ENCODE measurements at places on chromosomes 1 and 21.

DNA sequence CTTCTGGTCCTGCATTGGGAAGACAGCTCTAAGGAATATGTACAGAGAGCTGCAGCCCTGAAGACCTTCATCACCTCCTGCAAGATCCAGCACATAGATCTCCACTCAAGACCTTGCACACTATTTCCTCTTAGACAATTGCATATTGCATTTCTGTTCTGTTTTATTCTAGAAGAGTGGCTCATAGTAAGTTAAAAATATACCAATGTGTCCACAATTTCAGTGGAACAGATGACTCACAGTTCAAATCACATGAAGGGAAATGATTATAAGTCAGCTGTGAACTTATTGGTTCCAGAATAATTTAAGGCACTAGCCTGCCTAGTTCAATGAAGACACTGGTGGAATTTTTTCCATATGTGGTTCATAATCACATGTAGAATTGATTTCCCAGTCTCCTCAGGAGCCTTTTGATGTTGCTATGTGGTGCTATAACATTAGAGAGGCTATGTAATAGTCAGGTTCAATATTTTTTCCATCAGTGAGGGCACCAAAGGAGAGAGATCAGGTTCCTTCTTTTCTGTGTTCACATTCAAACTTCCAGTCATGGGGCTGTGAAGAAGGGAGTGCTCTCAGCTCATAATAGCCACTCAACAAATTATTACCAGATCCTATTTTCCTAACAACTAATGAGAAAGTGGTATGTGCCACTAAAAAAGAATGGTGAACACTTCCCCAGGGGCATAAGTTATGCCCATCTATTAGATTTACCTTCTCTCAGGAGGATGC, 9.8 kb upstream of the AK5 start:
- DNase-seq = no peak

- no peak for DNase-seq
Measured at GRCh38 chr1:205499789-205500188, 4.7 kb upstream of the CDK18 start.

GRCh38 chr1:94240822-94241221, 3.4 kb upstream of the ARHGAP29 start:
- no peak for DNase-seq

DNA sequence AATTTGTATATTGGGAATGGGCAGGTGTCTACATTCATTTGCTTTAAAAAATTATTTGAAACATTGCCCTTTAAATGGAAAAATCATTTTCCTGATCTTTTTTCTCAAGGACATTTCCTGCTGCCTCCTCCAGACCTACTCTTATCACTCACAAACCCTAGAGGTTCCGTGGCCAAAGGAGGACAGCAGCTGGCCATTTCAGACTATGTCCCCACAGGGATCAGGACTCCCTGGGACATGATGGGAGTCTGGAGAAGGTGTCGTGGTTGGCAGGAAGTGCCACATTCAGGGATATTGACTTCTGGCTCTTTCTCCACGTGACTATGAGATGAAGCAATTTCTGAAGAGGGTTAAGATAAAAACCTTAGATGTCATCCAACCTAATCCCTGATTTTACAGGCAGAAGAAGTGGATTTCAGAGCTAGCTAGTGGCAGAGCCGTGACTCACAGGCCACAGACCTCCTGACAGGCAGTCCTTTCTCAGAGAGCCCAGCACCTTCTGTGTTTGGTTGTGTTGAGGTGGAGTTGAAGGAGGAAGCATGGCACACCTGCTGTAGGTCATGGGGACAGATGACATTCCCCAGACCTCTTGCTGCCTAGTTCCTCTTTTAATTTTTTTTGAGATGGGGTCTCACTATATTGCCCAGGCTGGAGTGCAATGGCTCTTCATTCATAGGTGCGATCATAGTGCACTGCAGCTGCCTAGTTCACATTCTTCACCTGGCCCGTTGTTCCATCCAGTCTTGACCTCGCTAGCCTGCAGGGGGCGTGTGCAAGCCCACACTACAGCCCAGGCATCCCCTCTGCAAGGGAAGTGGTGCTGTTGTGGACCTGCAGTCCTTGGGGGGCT, 25.5 kb upstream of the IL10 start:
- no peak for DNase-seq

DNA sequence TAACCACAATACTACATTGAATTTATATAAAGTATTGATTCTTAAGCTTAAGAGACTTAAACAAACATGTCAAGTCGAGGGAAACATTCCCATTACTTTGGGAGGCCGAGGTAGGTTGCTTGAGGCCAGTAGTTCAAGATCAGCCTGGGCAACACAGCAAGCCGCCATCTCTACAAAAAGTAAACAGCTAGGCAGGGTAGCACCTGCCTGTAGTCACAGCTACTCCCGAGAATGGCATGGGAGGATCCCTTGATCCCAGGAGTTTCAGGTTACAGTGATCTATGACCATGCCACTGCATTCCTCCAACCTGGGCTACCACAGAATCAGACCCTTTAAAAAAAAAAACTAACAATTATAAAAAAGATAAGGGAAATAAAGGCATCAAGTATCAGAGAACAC, 50.4 kb downstream of the EIF4G3 start:
- no peak for DNase-seq

DNA sequence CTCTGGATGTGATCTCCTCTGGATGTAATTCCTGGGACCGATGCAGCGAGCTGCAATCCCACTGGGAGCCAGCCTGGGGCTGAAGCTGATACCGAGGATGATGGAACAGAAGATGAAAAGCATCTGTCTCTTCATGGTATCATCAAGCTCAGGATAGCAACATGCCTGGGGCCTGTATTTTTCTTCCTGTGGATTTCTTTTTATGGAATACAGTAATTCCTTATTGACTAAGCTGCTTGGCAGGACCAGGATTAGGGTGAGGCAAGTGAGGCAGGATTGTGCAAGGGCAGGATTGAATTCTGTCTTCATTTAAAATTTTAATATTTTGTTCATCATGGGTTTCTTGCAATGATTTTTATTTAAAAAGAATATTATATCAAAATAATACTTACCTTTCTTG, 86.6 kb downstream of the SLC25A24 start:
- no peak for DNase-seq

- DNase-seq = no peak
Measured at GRCh38 chr1:47280142-47280541, 33.8 kb downstream of the STIL start.

DNA sequence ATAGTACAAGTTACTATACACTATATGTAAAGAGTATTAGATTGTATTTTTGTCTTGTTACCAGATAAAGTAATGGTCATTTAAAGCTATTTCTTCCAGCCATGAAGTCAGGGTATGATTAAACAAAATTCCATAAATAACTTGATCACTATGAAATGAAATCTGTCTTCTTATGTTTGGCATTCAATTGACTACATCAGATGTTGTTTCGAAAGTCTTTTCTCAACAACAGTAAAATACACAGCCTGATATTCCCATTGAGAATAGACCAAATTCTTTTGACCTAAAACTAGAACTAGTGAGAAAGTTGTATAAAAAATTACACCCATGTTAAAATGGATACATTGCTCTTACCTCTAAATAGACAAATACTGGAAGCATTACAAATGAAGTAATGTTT, 134.6 kb upstream of the ADAMTS5 start:
- no peak for DNase-seq

DNA sequence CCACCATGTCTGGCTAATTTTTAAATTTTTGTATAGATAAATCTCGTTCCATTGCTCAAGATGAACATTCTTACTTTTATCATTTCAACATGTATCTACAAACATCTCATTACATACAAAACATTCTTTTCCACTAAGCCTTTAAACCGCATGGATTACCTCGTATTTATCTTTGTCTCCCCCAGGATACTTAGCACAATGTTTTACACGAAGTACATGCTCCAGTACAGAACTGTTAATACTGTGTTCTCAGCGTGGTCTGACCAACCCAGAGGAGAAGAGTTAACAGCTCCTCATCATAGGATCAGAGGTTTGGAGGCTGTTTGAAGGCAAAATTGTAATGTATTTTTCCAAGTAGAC, 7.4 kb downstream of the PIK3C2B start:
- no peak for DNase-seq

DNA sequence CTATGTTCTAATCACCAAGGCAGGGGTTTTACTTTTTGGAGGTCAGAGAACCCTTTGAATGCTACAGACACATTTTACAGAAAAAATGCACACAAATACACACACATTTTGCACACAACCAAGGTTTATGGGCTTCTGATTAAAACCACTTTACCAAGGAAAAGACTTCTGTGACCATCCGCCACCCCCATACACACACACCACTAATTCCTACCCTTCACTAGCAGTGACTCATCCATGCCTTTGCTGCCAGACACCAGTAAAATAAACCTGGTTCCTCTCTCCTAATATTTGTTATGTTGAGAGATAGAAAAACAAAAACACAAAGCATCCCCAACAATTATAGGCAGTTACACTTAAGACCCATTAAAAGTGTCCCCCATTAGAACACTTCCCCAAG, 12.9 kb downstream of the PIGM start:
- no peak for DNase-seq

DNA sequence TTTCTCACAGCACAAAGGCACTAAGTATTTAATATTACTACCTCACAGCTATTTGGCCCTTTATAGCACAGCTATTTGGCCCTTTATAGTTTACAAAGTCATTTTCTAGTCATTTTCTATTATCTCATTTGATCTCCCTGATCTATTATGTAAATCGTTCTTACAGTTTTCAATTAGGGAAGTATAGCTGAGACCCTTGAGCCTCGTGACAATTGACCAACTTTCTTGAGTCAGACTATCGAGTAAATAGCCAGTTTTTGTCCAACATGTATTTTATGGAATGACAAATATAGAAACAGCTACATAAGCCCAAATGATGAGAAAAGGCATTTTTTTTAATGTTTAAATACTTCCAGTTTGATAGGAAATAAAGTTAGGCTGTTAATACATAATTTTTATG, 7.0 kb upstream of the ANGPTL1 start:
- no peak for DNase-seq

- DNase-seq = no peak
Measured at GRCh38 chr1:110086961-110087360, 16.5 kb upstream of the ALX3 start.

DNA sequence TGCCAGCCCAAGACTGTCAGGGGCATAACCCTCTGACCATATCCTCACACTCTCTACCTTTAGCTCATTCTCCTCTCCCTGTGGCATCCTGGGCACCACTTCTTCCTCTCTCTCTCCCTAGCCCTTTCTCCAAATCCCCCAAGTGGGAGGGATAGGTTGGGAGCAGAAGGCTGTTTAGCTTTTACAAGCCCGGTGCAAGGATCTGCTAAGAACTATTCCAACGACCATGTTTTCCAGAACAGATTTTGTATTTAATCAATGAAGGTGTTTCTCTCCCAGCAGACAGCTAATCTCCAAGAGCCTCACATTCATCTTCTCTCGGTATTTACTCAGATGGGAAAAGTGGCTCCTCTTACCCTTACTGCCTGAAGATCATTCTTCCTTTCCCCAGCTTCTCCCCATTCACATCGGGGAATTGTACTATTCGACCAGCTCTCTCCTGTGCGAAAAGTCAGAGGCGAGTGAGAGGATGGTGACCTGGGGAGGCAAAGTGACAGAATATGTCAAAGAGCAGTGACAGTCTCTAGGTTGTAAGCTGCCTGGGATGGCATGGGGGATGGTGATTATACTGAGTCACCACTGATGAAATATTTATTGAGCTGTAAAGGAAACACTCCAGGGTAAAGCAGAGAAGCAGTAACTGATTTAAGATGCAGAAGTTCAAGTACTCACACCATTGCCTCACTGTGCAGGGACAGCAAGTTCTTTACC, 47.0 kb upstream of the RBM15 start:
- DNase-seq = no peak

DNA sequence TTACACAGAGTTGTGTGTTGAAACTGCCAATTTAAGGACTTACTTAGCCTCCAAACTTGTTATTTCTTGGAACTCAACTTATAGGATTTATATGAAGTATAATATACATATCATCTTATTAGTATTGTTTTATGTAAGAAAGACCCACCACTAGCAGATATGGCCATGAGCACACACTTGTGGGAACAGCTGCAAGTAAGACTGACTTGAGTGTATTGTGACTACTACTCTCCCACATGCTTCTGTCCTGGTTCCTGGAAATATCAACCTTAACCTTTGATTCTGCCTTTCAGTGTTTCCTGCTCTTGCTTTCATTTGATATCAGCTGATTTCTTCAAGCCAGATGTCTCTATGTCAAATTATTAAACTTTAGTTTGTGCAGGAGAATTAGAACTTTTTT, 175.3 kb downstream of the MAGI3 start:
- no peak for DNase-seq

DNA sequence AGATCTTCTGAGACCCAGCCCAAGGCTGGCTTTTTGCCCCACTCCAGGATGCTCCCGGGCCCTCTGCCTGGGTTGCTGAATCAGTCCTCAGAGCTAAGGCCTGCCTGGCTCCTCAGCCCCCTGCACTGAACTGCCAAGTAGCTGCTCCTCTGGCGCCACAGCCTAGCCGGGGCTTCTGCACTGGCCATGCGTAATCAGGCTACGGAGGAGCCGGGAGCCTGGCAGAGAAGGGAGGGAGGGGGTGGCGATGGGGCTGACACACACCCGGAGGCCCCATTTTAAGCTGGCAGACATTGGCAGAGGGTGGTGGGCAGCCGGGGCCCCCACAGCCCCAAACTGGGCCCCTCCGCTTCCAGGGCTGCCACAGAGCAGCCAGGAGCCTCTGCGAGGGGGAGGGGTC, 38.7 kb downstream of the ALPL start:
- no peak for DNase-seq

- no peak for DNase-seq
Measured at GRCh38 chr1:231091831-231092301, 51.8 kb upstream of the FAM89A start.

DNA sequence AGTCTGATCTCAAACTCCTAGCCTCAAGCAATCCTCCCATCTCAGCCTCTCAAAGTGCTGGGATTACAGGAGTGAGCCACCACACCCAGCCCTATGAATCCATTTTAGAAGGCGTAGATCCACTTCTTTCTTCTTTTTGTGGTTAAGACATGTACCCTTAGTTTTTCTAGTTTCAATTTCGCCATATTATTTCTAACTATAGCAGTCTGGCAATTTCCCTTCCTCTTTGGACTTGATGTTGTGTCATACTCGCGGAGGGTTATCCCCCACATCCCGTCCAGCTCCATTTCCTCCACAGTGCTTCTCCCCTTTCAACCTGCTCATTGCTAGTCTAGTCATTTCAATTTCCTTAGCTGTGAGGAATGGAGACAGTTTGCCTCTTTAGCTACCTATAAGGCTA, 5.2 kb upstream of the LRRC8D start:
- DNase-seq = no peak

GRCh38 chr1:119209596-119210295, 69.3 kb upstream of the WARS2 start:
- no peak for DNase-seq

Data from cortex of kidney (tissue), 1 donor.